ENCODE measurements at places on chromosomes 4 and X.

GRCh38 chr4:42399393-42399792 lies 2.1 kb downstream of the SHISA3 start:
- DNase-seq: no peak

- DNase-seq: no peak
Observed at GRCh38 chr4:37663552-37663951, 22.6 kb downstream of the RELL1 start.

DNA sequence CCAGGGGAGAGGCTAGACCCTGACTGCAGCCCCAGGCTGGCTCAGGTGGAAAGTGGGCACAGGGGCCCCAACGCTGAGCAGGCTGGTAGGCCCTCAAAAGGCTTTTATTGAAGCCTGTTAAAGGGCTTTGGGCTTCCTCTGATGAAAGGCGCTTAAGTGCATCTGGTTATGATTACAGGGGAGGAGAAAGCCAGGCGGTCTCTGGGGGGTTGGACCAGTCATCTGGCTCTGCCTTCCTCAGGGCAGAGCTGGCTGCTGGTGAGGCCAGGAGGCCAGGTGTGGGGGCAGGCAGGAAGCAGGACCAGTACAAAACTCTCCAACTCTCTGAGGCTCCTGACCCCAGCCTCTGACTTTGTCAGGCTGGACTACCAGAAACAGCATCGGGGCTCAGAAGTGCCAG lies 68.8 kb upstream of the BCOR start:
- no peak for DNase-seq

GRCh38 chr4:147843162-147843561 lies 111.3 kb downstream of the ARHGAP10 start:
- no peak for DNase-seq

DNA sequence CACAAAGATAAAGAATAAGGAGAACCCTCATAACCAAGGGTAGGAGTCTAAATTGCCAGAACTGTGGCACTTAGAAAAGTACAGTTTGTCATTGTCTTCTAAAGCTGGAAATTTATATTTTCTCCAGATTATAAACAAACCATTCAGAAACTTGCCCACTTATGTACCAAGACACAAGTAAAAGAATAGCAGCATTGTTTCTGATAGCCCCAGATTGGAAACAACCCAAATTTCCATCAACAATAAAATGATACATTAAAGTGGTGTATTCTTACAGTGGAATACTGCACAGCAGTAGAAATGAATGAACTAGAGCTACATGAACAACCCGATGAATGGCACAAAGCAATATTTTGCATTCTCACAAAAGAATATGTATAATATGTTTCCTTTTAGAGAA lies 63.1 kb upstream of the PDHA1 start:
- no peak for DNase-seq

GRCh38 chr4:99161373-99162099 lies 17.4 kb upstream of the ADH4 start:
- DNase-seq: no peak

DNA sequence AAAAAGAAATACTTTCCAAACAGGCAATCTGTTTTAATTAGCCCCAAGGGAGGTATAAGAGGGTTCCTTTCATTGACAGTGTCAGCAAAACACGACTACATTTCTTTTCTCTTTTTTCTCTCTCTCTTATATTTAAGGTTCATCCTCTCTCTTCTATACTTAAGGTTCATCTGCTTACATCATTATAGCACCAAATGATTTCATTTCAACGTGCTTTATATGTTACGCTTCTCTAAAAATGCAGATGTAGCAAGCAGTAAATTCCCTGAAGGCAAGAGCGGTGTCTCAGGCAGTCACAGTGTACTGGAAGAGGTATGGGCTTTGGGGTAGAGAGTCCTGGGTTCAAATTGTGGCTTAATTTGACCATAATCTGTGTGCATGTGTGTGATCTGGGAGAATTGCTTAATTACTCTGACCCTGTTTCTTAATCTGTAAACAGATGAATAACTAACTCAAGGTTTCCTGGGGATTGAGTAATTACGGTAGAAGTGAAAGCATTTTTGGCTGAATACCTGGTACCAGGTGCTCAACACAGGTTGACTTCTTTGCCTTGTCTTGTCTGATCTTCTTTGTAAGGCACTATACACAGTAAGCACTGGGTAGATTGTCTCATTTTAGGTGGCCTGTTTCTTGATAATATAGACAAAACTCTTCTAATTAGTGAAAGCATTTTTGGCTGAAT lies 180.8 kb downstream of the SPRY1 start:
- DNase-seq: no peak

- DNase-seq: no peak
Observed at GRCh38 chr4:155371432-155372043, 5.2 kb downstream of the MAP9 start.

DNA sequence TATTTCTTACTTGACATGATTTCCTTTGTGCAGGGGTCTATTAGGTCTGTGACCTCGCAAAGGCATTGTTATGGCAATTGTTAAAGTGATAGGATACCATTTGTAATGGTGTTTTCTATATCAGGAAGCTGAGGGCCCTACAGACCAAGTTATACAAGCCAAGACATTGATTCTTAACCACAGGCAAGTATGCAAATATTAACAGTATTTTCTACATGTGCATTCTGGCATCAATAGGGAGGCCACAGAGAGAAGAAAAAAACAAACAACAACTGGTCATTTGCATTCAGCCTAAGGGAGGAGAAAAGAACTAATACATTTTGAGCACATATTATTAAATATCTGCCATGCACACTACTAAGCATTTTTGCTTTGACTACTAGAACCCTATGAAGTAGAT lies 28.5 kb downstream of the GBA3 start:
- DNase-seq: no peak

- no peak for DNase-seq
Observed at GRCh38 chr4:12178614-12179610, 750.2 kb upstream of the HS3ST1 start.

- DNase-seq: no peak
Observed at GRCh38 chrX:55240788-55241340, 20.7 kb downstream of the PAGE5 start.

DNA sequence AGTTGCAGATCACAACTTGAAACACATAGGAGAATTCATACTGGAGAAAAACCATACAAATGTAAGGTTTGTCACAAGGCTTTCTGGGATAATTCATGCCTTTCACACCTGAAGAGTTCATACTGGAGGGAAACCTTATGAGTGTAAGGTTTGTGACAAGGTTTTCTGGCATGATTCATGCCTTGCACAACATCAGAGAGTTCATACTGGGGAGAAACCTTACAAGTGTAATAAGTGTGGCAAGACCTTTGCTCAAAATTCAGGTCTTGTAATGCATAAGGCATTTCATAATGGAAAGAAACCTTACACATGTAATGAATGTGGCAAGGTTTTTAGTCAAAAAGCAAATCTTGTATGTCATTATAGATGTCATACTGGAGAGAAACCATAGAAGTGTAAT lies 58.8 kb upstream of the ENPEP start:
- DNase-seq: no peak

GRCh38 chrX:1589356-1590130 lies 1.9 kb upstream of the AKAP17A start:
- no peak for DNase-seq

DNA sequence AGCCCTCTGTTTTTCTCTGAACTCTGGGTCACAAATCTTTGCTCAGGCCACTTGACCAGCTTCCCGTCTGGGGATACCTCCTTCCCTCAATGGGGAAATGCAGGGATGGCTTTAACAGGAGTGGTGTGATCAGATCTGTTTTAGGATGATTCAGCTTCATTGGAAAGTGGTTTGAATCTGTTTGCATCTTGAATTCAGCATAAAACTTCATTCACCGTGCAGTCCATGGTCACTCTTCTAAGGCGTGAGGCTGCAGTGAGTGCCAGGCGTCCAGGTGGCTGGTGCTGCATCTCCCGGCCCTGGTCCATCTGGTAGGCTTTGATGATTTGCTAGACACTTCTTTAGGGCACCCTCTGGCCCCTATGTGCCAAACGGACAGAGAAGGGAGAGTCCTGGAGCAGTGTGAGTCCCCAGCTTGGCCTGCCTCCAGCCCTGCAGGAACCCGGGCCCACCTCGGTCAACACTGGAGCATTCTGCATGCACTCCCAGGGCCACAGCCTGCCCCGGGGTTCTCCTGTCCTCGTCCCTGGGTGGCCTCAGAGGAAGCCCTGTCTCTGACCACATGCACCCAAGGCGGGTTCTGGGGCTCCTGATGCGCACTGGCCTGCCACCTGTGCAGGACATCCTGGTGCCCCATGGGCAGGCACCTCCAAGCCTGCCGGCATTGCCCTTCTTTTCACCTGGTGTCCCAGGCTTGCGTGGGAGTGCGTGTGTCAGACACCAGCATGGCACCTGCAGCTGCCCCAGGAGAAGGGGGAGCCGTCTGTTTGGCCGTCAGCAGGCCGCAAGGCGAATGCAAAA lies 251.5 kb upstream of the PSAPL1 start:
- DNase-seq: no peak

DNA sequence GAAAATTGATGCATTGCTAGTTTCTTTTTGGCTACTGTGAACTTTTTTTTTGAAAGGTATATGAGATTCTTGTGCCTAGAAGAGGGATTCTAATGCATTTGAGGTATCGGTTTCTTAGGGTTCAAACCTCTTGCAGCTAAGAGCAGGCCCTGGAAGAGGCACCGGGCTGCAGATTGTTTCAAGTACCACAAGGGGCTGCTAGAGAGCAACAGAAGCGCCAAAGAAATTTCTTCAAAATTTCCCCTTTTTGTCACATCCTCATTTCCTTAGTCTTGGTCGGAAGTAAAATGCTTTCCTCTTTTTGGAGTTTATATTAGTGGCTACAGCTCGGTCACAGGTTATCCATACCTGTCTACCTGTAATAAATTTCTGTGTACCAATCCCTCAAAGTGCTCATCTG lies 89.8 kb downstream of the PDGFRA start:
- no peak for DNase-seq

GRCh38 chr4:169270810-169271691 lies at the start of gene SH3RF1:
SH3RF1 (minus strand) TSS chr4:169270956; CDS start chr4:169269212, 1,744 bp downstream.
- peak; percentile 85 for DNase-seq

DNA sequence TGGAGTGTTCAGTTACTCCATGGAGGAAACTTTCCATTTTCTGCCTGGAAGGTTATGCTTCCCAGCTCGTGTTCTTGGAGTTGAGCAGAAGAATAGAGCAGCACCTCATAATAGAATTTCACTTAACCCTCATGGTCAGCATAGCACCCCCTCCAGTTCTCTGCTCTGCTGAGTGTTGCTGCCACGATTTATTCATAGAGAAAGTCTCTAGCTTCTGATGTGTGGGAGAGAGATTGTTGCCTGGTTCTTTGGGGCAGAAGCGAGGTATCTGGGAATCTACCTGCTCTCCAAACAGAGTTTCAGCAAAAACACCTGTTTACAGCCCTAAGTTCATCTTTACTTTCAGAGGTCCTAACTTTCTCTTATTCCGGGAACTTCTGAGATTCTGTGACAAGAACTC lies 3.9 kb upstream of the DTHD1 start:
- DNase-seq: no peak

GRCh38 chrX:72714478-72714916 lies 391 bp upstream of the PHKA1 start:
- peak; percentile 21 for DNase-seq

GRCh38 chr4:25108556-25108955 lies 51.7 kb downstream of the SEPSECS start:
- DNase-seq: no peak

DNA sequence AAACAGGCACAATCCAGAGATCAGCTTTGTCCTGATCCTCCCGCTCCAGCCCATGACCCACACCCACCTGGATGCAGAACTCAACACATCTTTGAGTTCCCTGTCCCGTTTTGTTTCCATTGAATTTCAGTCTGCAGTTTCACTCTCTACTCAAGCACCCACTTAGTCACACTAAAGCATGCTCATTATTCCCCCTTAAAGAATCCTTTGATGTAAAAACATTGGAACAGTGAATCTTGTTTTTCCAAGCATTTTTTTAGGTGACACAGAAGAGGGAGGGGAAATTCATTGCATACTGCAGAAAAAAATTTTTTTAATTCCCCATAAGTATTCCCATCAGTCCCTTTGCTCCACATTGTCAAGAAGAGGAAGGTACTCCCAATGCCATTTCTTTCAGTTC lies 249.7 kb upstream of the TTC29 start:
- DNase-seq: no peak

GRCh38 chr4:37687194-37687562 lies 1.0 kb upstream of the RELL1 start:
- DNase-seq: no peak

DNA sequence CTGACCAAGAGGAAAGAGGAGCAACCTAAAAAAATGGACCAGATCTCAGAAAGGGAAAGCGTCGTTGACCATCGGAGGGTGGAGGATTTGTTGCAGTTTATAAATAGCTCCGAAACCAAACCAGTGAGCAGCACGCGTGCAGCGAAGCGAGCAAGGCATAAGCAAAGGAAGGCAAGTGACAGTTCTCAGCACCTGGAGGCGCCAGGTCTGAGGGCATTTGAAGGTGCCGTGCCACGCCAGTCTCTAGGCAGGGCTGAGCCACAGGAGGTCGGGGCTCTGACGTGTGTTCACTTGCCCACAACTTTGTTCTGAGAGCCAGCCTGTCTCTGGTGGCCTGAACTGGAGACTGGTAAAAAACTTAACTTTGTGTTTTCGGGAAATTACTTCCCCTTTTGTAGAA lies 59.7 kb downstream of the TNIP2 start:
- DNase-seq: no peak

DNA sequence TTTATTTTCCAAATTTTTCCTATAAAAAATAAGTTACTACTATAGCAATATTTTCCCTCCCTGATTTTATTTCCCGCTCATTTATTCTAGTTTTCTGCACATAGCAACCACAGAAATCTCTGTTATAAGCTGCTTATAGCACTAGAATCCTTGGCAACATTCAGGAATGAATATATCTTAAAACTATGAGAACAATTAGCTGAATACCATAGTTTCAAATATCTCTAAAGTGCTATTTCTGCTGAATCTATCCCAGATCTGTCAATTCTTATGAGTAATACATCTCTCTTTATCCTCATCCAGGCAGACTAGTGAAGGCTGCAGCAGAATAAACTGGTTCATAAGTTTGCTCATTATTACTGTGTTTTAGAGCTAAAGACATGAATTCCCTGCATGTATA lies 622.9 kb upstream of the DIPK2B start:
- no peak for DNase-seq

- no peak for DNase-seq
Observed at GRCh38 chrX:18931972-18932371, 51.9 kb downstream of the PHKA2 start.

GRCh38 chrX:30521440-30522182 lies 56.0 kb downstream of the TASL start:
- peak; percentile 40 for DNase-seq

GRCh38 chr4:88756149-88756548 lies 58.5 kb upstream of the NAP1L5 start:
- no peak for DNase-seq

DNA sequence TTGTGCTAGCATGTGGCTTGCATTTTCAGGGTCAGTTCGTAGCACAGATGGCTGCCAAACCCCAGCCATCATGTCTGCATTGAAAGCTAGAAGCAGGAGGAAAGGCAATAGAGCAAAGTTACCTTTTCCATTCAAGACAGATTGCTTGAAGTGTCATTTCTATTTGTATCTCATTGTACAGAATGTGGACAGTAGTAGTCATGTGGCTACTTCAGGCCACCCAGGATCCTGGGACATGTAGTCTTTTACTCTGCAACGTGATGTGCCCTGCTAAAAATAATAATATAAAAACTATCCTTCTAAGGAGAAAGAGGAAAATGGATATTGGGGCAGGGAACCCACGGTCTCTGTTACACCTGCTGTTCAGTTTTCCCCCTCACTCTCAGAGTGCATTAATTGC lies 118.4 kb downstream of the RAPGEF2 start:
- DNase-seq: no peak

GRCh38 chr4:25002681-25003080 lies 28.1 kb downstream of the LGI2 start:
- DNase-seq: no peak
